Ascending aorta (tissue), 2 donors: ENCODE measurements at places on chromosomes 7 and 10. TPM values are rescaled to one million over a fixed set of nuclear protein-coding genes. Genes with fewer than 3 reads are reported as not detected.

SLC13A4 gene
- 0.21 TPM for total RNA-seq

ARL4A gene
- total RNA-seq, result 55.5 TPM

KLF14 gene
- not detected for total RNA-seq

NUTM2D gene
- total RNA-seq, result 10.9 TPM

ZNF783 gene
- 25.7 TPM for total RNA-seq

COL1A2 gene
- 692 TPM for total RNA-seq

SDHAF3 gene
- total RNA-seq, result not detected
